ENCODE measurements at places on chromosomes 1 and 21. TPM values are rescaled to one million over a fixed set of nuclear protein-coding genes. Genes with fewer than 3 reads are reported as not detected.

The HNRNPCL4 gene
- not detected for total RNA-seq

The SCP2 gene
- total RNA-seq, result 97.6 TPM

The C8A gene
- not detected for total RNA-seq

The CFAP57 gene
- total RNA-seq, result 6.2 TPM

The LINGO4 gene
- 0.23 TPM for total RNA-seq

The AGMAT gene
- 2.3 TPM for total RNA-seq

The TRPM2 gene
- total RNA-seq, result 9.2 TPM

The ERICH3 gene
- 20.3 TPM for total RNA-seq

The IGSF3 gene
- 98.0 TPM for total RNA-seq

The HSD11B1 gene
- total RNA-seq, result 0.46 TPM

The HSF2BP gene
- 2.5 TPM for total RNA-seq

The SLC5A9 gene
- total RNA-seq, result 0.46 TPM

The ANKRD35 gene
- total RNA-seq, result 1.6 TPM

The MYOM3 gene
- 0.23 TPM for total RNA-seq

The CHODL gene
- total RNA-seq, result 21.9 TPM

The SPRR2A gene
- total RNA-seq, result not detected

The FAM110D gene
- total RNA-seq, result 0.92 TPM

The OR2L13 gene
- total RNA-seq, result 5.5 TPM

The KCNQ4 gene
- 1.4 TPM for total RNA-seq

The SPOCD1 gene
- total RNA-seq, result 0.23 TPM

The S100A8 gene
- total RNA-seq, result 13.1 TPM

The PTGS2 gene
- total RNA-seq, result 1.6 TPM

The FOXJ3 gene
- 65.5 TPM for total RNA-seq

The OR2G6 gene
- total RNA-seq, result not detected

The MIXL1 gene
- total RNA-seq, result not detected

The LCE2C gene
- not detected for total RNA-seq

The SEC16B gene
- 1.2 TPM for total RNA-seq

The GUCA2A gene
- not detected for total RNA-seq

The TRIM67 gene
- total RNA-seq, result 29.3 TPM

The KIF2C gene
- total RNA-seq, result 6.5 TPM

The NR5A2 gene
- 0.69 TPM for total RNA-seq

The ATP6V1G3 gene
- total RNA-seq, result not detected

The PRKAA2 gene
- 39.9 TPM for total RNA-seq

The DCST1 gene
- not detected for total RNA-seq

The EDARADD gene
- 1.8 TPM for total RNA-seq

The CFHR5 gene
- not detected for total RNA-seq

The TMCO2 gene
- not detected for total RNA-seq

The LENEP gene
- total RNA-seq, result 0.69 TPM

The CRYBG2 gene
- 1.4 TPM for total RNA-seq

The SPATA46 gene
- not detected for total RNA-seq

The MARK1 gene
- 58.8 TPM for total RNA-seq

The ADORA3 gene
- 3.0 TPM for total RNA-seq

The PKP1 gene
- 0.92 TPM for total RNA-seq

The RBBP4 gene
- 142 TPM for total RNA-seq

The CERS2 gene
- total RNA-seq, result 56.1 TPM

The CA14 gene
- total RNA-seq, result 1.8 TPM

The CR1L gene
- not detected for total RNA-seq

The SRSF10 gene
- total RNA-seq, result 115 TPM

The PCAT6 gene
- not detected for total RNA-seq

The FRRS1 gene
- total RNA-seq, result 3.7 TPM

The RAB3B gene
- total RNA-seq, result 81.2 TPM

The CRABP2 gene
- 8.8 TPM for total RNA-seq

The CHAF1B gene
- 3.9 TPM for total RNA-seq

The CD1B gene
- not detected for total RNA-seq

The PPFIA4 gene
- 32.8 TPM for total RNA-seq

The ZYG11A gene
- 0.92 TPM for total RNA-seq

The HES3 gene
- not detected for total RNA-seq

The DYRK3 gene
- total RNA-seq, result 18.0 TPM

Measured in diencephalon (tissue), 1 donor.